ENCODE measurements at places on chromosomes 2 and 18.

DNA sequence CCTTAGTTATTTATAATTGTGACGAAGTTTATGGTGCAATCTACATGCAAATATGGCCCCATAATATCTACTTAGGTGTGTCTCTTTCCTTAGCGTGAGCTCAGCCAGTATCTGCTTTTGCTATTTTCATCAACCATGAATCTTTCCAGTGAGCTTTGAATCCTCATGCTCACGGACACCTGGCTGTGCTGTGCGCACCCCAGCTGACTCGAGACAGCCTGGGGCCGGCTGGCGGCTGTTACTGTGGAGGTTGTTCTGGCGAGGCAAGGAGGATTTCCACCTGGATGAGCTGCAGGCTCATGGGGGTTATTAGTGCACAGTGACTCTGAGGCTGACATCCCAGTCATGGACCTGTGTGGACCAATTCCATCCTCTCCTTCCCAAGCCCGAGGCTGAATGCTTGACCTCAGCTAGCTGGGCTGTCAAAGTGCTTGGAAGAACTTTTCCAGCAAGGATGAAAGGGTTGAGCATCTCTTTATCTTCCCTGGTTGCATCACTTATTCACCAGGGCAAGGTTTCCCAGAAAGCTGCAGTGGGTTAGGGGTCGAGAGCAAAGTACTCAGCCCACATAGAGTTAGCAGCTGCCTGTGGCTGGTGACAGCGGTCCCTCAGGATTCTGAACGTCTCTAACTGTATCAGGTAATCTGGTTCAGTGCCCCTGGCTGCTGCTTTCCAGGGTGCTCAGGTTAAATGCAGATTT, 141.7 kb downstream of the ARL4C start:
- no peak for DNase-seq

DNA sequence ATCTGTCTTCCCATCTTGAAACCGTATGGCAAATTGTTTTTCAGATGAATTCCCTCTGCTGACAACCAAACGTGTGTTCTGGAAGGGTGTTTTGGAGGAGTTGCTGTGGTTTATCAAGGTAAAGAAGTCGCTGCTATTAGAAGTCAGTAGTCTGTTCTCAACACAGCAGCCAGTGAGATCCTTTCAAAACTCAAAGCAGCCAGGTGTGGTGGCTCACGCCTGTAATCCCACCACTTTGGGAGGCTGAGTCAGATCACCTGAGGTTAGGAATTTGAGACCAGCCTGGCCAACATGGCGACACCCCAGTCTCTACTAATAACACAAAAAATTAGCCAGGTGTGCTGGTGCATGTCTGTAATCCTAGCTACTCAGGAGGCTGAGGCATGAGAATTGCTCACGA, 2.1 kb downstream of the TYMS start:
- no peak for DNase-seq

- DNase-seq: no peak
Measured at GRCh38 chr18:48197819-48198218, 211.4 kb downstream of the ZBTB7C start.

- DNase-seq: no peak
Measured at GRCh38 chr2:200050921-200051610, 95.7 kb downstream of the MAIP1 start.

DNA sequence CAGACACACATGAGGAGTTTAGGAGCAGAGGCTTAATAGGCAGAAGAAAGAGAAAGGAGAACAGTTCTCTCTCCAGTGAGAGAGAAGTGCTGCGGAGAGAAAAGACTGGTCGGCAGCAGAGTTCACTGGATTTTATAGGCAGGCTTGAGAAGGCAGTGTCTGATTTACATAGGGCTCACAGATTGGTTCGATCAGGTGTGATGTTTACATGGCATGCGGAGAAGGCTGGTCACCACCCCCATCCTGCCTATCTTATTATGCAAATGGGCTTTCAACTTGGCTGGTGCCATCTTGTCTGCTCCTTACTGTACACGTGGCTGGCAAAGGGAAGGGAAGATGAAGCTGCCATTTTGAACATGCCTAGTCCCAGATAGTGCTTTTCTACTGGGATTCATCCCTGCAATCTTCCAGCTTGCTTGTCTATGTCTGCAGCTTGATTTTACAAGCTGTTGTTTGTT, 113.4 kb downstream of the AP1S3 start:
- DNase-seq: no peak

DNA sequence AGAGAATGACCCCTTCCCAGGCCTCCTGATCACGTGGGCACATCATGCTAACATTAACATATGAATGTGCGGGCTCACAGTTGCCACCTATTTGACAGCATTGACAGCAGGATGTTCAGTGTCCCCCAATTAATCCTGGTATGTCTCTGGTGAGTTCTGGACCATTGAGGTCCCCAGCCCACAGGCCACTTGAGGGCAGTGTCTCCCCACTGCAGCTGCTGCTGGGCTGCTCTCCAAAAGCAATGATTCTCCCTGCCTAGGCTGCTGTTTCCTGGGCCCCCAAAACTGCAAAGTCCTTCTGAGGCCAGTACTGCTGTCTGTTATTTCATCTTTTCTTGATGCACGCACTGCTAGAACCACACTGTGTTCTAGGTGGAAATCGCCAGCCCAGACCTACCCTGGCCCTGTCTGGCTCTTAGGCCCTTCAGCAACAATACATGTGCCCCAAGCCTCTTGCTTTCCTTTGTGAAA, 52.7 kb upstream of the MAPK4 start:
- DNase-seq: peak; percentile 19

DNA sequence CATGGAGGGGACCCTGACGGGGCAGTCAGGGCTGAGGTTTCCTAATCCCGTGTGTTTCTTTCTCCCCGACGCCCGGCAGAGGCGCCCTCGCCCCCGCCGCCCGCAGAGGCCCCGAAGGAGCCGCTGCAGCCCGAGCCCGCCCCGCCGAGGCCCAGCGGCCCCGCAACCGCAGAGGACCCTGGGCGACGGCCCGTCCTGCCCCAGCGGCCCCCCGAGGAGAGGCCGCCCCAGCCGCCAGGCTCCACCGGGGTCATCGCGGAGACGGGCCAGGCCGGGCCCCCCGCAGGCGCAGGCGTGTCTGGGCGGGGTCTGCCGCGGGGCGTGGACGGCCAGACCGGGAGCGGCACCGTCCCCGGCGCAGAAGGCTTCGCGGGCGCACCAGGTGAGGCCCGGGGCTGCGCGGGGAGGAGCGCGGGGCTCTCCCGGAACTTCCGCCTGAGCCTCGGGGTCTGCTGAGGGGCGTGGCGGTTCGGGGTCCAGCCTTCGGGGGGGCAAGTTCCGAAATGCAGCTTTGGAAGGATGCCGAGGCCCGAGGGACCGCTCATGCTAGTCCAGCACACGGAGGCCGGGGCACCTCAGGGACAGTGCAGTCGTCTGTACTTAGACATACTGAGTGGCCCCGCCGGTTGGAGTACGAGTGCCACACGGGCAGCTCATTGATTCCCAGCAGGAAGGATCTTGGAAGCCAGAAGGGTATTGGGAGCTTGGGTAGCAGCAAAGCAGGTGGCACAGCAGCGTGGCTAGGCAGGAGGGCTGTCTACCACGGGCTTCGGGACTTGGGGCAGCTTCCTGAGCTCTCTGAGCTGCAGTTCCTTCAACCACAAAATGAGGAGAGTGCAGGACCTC, 60.1 kb downstream of the EMILIN2 start:
- peak; percentile 30 for DNase-seq
